ENCODE measurements at places on chromosomes 2 and 18.
A peak's percentile ranks its signal among the peaks of the same experiment; 100 is the strongest.

GRCh38 chr2:227608561-227609338 lies 5.9 kb downstream of the SCYGR3 start:
- DNase-seq, result no peak

GRCh38 chr2:226797989-226798421 lies 1.6 kb downstream of the IRS1 start:
- DNase-seq, result peak; percentile 43

- DNase-seq, result peak; percentile 48
Observed at GRCh38 chr2:37623971-37624900, 47.2 kb downstream of the CDC42EP3 start.

DNA sequence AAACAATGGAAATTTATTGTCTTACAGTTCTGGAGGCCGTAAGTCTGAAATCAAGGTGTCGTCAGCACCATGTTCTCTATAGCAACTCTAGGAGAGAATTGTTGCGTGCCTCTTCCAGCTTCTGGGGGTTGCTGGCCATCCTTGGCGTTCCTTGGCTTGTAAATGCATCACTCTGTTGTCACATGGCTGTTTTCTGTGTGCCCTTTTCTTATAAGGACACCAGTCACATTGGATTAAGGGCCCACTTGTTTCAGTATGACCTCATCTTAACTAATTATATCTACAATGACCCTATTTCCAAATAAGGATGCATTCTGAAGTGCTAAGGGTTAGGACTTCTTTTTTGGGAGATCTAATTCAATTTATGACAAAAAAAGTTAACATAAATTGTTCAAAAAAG lies 1.4 kb upstream of the PLEK start:
- no peak for DNase-seq

- no peak for DNase-seq
Observed at GRCh38 chr2:65790676-65790935, 358.2 kb upstream of the SPRED2 start.

DNA sequence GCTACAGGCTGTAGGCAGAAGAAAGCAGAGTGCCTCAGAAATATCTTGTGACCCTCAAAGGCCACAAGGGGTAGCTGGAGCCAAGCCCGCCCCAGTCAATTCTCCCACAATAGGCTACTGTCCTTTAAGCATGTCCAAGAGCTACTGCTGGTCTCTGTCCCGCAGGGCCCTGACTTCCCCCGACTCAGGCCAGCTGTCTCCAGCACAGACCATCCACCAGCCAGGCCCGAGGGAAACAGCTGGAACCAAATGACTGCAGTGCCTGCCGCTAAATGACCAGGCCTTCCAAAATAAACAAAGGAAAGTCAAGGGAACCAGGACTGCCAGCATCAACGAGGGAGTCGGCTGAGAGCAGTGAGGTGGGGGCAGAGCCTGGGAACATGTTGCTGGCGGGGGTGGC lies 36.7 kb downstream of the MCFD2 start:
- no peak for DNase-seq

GRCh38 chr2:191412353-191412752 lies 167.1 kb downstream of the MYO1B start:
- DNase-seq, result no peak

GRCh38 chr2:108707300-108707699 lies 12.0 kb upstream of the RANBP2 start:
- no peak for DNase-seq

DNA sequence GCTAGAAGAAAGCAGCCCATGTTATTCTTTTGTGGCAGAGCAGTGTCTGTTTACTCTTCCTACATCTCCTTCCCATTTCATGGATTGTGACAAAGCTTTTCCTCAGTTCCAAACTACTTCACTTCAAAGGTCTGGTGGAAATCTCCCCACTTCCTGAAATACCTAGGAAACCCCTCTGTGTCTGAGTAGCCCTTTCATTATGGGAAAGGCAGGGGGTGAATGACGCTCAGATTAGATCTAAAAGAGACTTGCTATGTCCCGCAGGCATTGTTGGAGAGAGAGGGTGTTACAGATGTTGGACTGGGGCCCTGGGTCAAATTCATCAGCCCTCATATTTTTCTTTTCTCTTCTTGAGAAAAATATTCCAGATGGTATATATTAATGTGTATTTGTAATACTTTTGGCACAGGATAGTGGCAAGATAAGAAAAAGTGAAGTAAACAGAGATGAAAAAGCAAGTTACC lies 675.0 kb downstream of the IRS1 start:
- peak; percentile 54 for DNase-seq

DNA sequence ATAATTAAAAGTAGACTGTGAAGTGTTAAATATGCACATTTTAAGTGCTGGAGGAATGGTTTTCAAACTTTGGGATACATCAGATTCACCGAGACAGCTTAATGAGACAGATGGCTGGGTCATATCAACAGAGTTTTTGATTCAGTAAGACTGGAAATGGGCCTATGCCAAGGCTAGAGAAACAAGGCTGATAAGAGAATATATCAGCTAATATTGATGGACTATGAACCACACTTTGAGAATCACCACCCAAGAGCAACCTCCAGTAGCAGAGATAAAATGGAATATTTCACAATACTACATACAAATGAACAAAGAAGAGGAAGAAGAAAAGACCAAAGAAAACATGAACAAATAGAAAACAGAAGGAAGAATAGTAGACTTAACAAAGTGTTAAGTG lies 450.2 kb upstream of the KLHL29 start:
- DNase-seq, result no peak

- DNase-seq, result no peak
Observed at GRCh38 chr2:237760506-237761502, 37.8 kb upstream of the RBM44 start.

GRCh38 chr2:98121149-98121548 lies 34.2 kb downstream of the VWA3B start:
- DNase-seq, result no peak

GRCh38 chr2:57907411-57907810 lies 139.2 kb upstream of the VRK2 start:
- DNase-seq, result no peak

GRCh38 chr2:112024231-112024630 lies 30.8 kb upstream of the TMEM87B start:
- DNase-seq, result no peak

- DNase-seq, result peak; percentile 13
Observed at GRCh38 chr2:161586517-161587167, 37.6 kb upstream of the SLC4A10 start.

GRCh38 chr18:2851771-2852170 lies 5.0 kb downstream of the EMILIN2 start:
- DNase-seq, result no peak

- no peak for DNase-seq
Observed at GRCh38 chr2:708667-709066, 31.5 kb upstream of the TMEM18 start.

GRCh38 chr2:46748121-46748520 lies 167.5 kb downstream of the MCFD2 start:
- DNase-seq, result no peak

- no peak for DNase-seq
Observed at GRCh38 chr2:43004879-43005244, 212.5 kb upstream of the HAAO start.

DNA sequence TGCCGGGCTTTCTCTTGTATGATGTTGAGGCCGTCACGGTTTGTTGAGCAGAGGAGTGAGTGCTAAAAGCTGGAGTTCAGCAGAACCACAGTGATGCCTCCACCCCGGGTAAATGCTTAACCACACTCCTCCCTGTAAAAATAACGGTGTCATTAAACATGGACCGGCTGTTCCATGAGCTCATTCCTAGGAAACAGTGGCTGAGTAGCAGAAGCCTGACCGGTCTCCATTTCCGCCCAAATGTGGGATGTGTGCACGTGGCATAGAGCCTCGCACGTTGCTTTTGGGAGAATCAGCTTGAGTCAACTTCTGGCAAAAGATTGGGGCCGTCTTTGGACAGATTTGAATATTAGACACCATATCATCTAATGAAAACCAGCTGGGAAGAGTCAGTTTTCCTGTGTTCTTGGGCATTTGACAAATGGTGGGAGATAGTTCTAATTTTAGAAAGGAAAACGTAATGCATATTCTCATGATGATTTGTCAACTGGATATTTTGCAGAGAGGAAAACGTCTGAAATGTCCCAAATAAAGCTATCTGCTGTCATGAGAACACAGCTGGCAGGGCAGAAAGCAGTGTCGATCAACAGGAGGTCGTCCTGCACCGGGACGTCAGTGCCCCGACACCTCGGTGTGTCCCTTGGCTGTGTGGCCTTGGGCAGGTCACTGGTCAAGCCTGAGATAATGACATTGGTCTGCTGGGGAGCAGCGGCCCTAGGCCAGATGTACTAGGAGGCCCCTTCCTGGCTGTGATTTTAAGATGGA lies 42.4 kb downstream of the LRRFIP1 start:
- peak; percentile 100 for DNase-seq

GRCh38 chr2:119478188-119478977 lies 45.9 kb downstream of the SCTR start:
- no peak for DNase-seq

- DNase-seq, result no peak
Observed at GRCh38 chr2:222311319-222311977, 12.7 kb upstream of the PAX3 start.

- DNase-seq, result no peak
Observed at GRCh38 chr2:74071426-74071825, 76.3 kb downstream of the BOLA3 start.

- no peak for DNase-seq
Observed at GRCh38 chr2:172260336-172260735, 157.6 kb upstream of the DLX2 start.

DNA sequence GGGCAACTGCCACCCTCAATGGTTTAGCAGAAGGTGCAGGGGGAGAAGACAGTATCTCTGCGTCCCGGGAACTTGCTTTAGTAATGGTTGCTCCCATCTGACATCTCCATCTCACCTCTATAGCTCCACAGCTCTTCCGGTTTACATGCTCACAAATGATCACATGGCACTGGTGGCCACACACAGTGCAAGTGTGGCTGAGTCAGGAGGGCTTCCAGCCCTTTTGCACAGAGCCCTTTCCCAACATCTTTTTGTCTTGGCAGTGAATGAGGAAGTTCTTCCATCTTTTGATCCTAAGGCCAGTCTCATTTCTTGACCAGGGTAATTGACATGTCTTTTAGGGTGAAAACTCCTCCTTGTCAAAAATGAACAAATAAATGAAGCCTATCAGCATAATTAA lies 347.7 kb downstream of the LPIN1 start:
- no peak for DNase-seq

GRCh38 chr2:44836174-44836573 lies 105.3 kb upstream of the SIX3 start:
- DNase-seq, result no peak

- no peak for DNase-seq
Observed at GRCh38 chr2:219335373-219335786, 2.8 kb upstream of the RESP18 start.

DNA sequence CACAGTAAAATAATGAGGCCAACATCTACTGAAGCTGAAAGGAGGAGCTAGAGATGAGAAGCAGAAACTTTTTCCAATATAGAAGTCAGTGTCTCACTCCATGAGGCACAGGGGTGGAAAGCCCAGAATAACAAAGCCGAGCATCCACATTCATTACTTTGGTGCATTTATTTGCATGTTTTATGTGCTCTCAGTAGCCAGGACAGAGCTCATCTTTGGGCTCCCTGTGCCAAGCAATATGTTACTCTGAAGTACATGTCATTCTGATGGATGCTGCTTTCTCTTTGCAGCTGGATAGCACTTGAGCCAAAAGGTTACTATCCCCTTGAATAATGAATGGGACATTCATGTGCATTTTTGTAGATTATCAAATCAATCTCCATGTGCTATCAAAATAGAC lies 338.6 kb upstream of the SOX11 start:
- no peak for DNase-seq

- DNase-seq, result peak; percentile 19
Observed at GRCh38 chr2:6580982-6581381, 284.7 kb downstream of the CMPK2 start.

GRCh38 chr18:8248576-8248975 lies 360.7 kb upstream of the RAB12 start:
- no peak for DNase-seq

DNA sequence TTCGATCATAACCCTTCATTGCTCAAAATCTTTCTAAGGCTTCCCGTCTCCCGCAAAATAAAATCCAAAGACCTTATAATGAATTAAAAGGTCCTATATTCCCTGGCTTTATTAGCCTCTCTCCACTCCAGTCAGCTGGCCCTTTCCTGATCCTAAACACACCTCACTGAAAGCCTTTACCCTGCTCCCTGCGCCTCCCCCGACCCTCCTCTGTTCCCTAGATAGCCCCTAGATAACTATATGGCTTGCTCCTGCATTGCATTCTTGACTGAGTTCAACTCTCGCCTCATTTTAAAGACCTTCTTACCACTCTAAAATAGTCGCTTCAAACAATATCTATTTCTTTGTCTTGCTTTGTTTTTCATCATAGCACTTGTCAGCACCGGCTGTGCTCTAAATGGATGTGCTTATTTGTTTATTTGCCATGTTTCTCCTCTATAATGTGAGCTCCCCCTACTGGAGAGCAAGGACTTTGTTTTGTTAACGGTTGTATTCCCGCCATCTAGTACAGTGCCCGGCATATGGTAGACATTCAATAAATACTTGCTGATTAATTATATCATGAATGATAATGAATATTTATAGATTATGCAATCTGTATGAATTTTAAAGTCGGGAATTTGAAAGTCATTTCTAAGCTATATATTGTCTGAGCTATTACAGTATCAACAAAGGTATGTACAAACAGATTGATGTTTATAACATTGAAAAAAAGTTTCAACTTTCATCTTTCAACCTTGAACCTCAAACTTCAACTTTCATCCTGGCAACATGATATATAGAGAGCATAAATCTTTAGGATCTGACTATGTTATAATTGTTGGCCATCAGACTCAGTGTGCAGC lies 32.4 kb upstream of the VIT start:
- DNase-seq, result peak; percentile 90

- no peak for DNase-seq
Observed at GRCh38 chr2:3041841-3042600, 335.6 kb downstream of the EIPR1 start.

GRCh38 chr2:106098081-106098480 lies 96.0 kb downstream of the UXS1 start:
- no peak for DNase-seq

- no peak for DNase-seq
Observed at GRCh38 chr2:155060896-155061295, 362.4 kb downstream of the KCNJ3 start.

GRCh38 chr2:25308599-25308998 lies 33.1 kb downstream of the DNMT3A start:
- DNase-seq, result no peak

DNA sequence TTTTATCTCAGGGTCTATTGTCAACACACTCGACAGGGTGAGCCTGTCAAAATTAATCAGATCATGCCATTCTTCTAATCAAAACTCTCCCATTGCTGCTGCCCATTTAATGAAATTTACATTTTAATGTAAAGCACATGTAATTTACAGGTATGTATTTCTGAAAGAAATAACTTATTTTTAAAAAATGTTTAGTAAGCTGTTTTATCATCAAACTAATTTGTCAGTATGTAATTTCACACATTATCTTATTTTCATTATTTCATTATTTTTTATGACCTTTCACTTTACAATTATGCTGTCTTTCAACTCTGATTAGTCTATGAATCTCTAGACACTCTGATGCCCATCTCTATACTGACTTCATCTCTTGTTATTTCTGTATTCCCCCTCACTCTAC lies 467.8 kb downstream of the ZNF804A start:
- DNase-seq, result no peak
